Activated T-helper 1 cell treated with anti-CD3 and anti-CD28 coated beads, Interleukin-12 subunit alpha, Interleukin-12 subunit beta, Interleukin-2, Interleukin-4 antibody, amounts not matched to agents 30 ng/mL and 10 ng/mL and 1 ng/mL, durations not matched to agents 14 hours and 24 hours and 36 hours (primary cell): ENCODE measurements at places on chromosomes 6 and 20.

DNA sequence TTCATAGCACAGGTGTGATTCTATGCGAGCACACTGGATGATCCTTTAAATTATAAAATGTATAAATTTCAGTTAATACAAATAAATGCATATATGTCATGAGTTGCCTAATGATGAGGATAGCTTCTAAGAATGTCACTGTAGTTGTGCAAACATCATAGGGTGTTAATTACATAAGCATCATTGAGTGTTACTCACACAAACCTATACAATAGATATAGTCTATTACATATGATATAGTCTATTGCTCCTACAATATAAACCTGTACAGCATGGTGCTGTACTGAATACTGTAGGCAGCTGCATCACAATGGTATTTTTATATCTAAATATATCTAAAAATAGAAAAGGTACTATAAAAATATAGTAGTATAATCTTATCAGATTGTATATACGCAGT lies 159.0 kb downstream of the PTPRK start:
- no peaks in the 10 kb centered on the region for H3K36me3 ChIP-seq
- H3K4me3 ChIP-seq: no peak overlapping the region
- H3K27me3 ChIP-seq: peaks cover 6% of the 10 kb centered on the region
- DNase-seq: no peak
- no peaks in the 10 kb centered on the region for H3K4me1 ChIP-seq

DNA sequence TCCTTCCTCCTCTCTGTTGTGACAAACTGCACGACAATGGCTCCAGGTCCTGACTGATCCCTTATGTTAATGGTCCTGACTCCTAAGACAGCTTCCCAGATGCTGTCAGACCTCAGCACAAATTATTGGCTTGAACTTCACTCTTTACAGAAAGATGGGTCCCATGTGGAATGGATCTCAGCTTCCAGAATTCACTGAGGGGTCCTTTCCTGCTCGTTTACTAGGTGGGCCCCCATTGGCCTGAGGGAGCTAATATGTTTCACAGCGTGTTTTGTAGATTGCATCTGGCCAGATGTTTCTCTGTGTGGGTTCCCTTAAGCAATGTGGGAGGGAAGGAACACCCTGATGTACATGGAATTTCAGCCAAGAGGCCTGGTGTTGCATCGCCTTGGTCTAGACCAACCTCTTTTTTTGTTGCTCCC lies 826.6 kb downstream of the MAFB start:
- no peaks in the 10 kb centered on the region for H3K27me3 ChIP-seq
- no peak for DNase-seq
- no peaks in the 10 kb centered on the region for H3K4me1 ChIP-seq
- H3K27ac ChIP-seq: no peak overlapping the region
- no peak overlapping the region for H3K4me3 ChIP-seq

GRCh38 chr6:14641423-14642135 lies 524.0 kb downstream of the CD83 start:
- DNase-seq: no peak
- H3K4me1 ChIP-seq: peaks cover 46% of the 10 kb centered on the region
- H3K27ac ChIP-seq: no peak overlapping the region
- no peaks in the 10 kb centered on the region for H3K36me3 ChIP-seq
- H3K4me3 ChIP-seq: no peak overlapping the region

- no peak for DNase-seq
- peaks cover 12% of the 10 kb centered on the region for H3K36me3 ChIP-seq
- no peaks in the 10 kb centered on the region for H3K4me1 ChIP-seq
- no peak overlapping the region for H3K4me3 ChIP-seq
- H3K27ac ChIP-seq: no peak overlapping the region
These were observed 5.4 kb downstream of the PPDPF start for GRCh38 chr20:63525971-63526370.

DNA sequence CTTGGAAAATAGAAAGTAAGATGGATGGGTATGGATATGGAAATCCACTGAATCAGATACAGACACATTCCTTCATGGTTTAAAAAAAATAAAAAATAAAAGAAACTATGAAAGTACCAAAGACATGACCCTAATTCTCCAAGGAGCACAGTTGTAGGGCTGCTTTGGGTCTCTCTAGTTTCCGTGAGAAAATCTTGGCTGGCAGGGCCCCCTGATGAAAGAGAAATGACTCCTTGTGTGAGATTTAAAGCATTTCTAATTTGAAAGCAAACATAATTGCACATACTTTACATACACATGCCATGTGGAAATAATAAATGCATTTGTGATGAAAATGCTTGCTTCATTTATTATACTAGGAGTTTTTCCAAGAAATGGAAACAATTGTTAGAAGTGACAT lies 593.9 kb upstream of the BTBD3 start:
- no peaks in the 10 kb centered on the region for H3K4me1 ChIP-seq
- no peak overlapping the region for H3K4me3 ChIP-seq
- no peak overlapping the region for H3K27ac ChIP-seq

GRCh38 chr6:35283361-35283760 lies 14.3 kb upstream of the DEF6 start:
- H3K4me1 ChIP-seq: no peaks in the 10 kb centered on the region
- peaks cover 29% of the 10 kb centered on the region for H3K36me3 ChIP-seq
- no peaks in the 10 kb centered on the region for H3K27me3 ChIP-seq
- H3K4me3 ChIP-seq: no peak overlapping the region
- no peak for DNase-seq

GRCh38 chr20:38714308-38714707 lies 10.0 kb upstream of the SLC32A1 start:
- no peak overlapping the region for H3K4me3 ChIP-seq
- H3K36me3 ChIP-seq: no peaks in the 10 kb centered on the region
- H3K27me3 ChIP-seq: peaks cover 25% of the 10 kb centered on the region
- no peak for DNase-seq

GRCh38 chr6:5389086-5389745 lies 127.9 kb downstream of the FARS2 start:
- no peak overlapping the region for H3K4me3 ChIP-seq
- no peaks in the 10 kb centered on the region for H3K4me1 ChIP-seq
- no peak for DNase-seq
- H3K36me3 ChIP-seq: no peaks in the 10 kb centered on the region
- H3K27me3 ChIP-seq: no peaks in the 10 kb centered on the region

DNA sequence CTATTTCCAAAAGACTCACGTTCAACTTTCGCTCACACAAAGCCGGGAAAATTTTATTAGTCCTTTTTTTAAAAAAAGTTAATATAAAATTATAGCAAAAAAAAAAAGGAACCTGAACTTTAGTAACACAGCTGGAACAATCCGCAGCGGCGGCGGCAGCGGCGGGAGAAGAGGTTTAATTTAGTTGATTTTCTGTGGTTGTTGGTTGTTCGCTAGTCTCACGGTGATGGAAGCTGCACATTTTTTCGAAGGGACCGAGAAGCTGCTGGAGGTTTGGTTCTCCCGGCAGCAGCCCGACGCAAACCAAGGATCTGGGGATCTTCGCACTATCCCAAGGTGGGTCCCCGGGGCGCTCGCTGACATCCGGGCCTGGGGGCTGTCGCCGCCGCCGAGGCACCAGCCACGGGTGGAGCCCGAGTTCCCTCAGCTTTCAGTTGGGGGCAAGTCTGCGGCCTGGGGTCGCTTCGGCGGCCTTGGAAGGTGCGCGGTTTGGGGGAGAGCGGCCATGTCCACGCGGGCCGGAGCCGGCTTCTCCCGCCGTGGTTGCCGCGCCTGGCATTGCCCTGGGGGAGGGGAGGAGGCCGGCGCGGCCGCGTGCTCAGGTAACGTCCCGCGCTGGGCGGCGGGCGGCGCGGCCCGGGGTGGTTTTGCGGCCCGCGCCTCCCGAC lies 429 bp downstream of the AMD1 start:
- peak; percentile 49 for DNase-seq
- peak overlapping the region; percentile 98 for H3K27ac ChIP-seq
- H3K27me3 ChIP-seq: no peaks in the 10 kb centered on the region
- H3K4me1 ChIP-seq: peaks cover 45% of the 10 kb centered on the region
- H3K36me3 ChIP-seq: peaks cover 14% of the 10 kb centered on the region

- peak within 1 kb of the TSS; percentile 42 for H3K27ac ChIP-seq
- H3K4me1 ChIP-seq: peaks cover 24% of the 10 kb centered on the region
- DNase-seq: peak; percentile 31
- peaks cover 58% of the 10 kb centered on the region for H3K27me3 ChIP-seq
- H3K4me3 ChIP-seq: peak within 1 kb of the TSS; percentile 78
- H3K36me3 ChIP-seq: peaks cover 2% of the 10 kb centered on the region
These were observed at the start of gene DSE for GRCh38 chr6:116370760-116371119. Gene DSE, plus strand, starts transcription at chr6:116370947. Its CDS starts 28,304 bp downstream, at chr6:116399251.

- H3K4me1 ChIP-seq: peaks cover 78% of the 10 kb centered on the region
- DNase-seq: no peak
- peaks cover 4% of the 10 kb centered on the region for H3K27me3 ChIP-seq
- H3K27ac ChIP-seq: peak overlapping the region; percentile 81
- H3K36me3 ChIP-seq: peaks cover 28% of the 10 kb centered on the region
These were observed 25.0 kb downstream of the ARMC2 start for GRCh38 chr6:108873251-108873650.

- H3K27me3 ChIP-seq: peaks cover 4% of the 10 kb centered on the region
- no peak for DNase-seq
- no peak overlapping the region for H3K27ac ChIP-seq
- no peaks in the 10 kb centered on the region for H3K36me3 ChIP-seq
- no peaks in the 10 kb centered on the region for H3K4me1 ChIP-seq
These were observed 76.6 kb downstream of the SOD2 start for GRCh38 chr6:159616456-159616855.

- no peaks in the 10 kb centered on the region for H3K4me1 ChIP-seq
- no peaks in the 10 kb centered on the region for H3K27me3 ChIP-seq
- DNase-seq: no peak
- no peak overlapping the region for H3K4me3 ChIP-seq
These were observed 84.2 kb upstream of the BMP2 start for GRCh38 chr20:6683021-6683977.

DNA sequence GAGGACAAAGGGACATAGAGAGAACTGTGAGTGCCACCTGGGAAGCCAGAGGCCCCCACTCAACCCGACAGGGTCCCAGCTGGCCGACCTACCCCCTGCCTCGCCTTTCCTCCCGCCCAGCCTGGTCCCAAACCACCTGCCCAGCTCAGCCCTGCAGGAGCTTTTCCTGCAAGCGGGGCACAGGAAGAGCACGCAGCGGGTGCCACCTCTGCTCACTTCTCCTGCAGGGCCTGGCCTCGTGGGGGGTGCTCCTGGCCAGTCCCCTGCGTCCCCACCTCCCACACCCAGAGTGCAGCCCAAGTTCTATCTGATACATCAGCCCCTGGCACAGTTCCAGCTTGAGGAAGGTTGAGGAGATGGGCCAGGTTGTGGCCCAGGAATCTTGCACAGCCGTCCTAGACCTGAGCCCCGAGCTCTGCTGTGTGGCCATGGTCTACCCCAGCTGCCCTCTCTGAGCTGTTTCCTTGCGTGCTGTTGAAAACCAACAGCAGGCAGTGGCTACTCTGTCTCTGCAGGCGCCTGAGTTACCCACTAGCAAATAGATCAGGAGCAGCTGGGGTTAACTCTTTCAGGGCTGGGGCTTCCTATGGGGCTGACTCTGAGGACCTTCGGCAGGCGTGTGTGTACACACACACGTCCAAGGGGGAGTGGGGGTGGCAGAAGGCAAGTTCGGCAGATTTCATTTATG lies 1.7 kb downstream of the NECAB3 start:
- peak overlapping the region; percentile 86 for H3K27ac ChIP-seq
- peak overlapping the region; percentile 91 for H3K4me3 ChIP-seq
- peaks cover 15% of the 10 kb centered on the region for H3K36me3 ChIP-seq
- no peak for DNase-seq

- DNase-seq: no peak
- no peak overlapping the region for H3K4me3 ChIP-seq
- no peaks in the 10 kb centered on the region for H3K4me1 ChIP-seq
- no peaks in the 10 kb centered on the region for H3K36me3 ChIP-seq
These were observed 27.1 kb downstream of the SPACA1 start for GRCh38 chr6:88074791-88075190.

DNA sequence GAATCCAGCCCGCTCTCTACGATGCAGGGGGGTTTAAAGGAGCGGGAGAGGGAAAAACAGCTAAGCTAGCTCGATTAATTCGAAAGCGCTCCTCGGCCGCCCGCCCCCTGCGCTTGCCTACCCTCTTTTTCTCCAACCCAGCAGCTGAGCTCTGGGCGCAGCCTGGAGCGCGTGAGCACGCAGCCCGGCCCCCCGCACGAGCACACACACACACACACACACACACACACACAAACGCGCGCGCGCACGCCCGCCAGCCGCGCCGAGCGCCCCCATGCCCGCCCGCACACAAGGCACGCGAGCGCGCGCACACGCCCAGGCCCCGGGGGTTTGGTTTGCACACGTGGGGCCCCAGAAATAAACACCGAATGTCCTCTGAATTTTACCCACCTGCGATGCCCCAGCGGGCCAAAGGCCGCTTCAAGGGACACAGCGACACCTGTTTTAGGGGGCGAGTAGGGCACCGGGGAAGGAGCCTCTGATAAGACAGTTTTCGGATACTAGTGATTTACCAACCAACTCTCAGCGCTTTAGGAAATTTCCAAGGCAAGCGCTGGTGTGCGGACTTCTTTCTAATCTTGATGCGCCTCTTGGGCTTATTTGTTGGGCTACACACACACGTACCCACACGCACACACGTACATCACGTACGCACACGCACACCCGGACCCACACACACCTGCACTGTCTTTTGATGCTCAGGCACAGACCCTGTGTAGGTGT lies 802 bp upstream of the NRN1 start:
- H3K36me3 ChIP-seq: peaks cover 7% of the 10 kb centered on the region
- peaks cover 45% of the 10 kb centered on the region for H3K4me1 ChIP-seq
- peaks cover 72% of the 10 kb centered on the region for H3K27me3 ChIP-seq
- peak overlapping the region; percentile 81 for H3K4me3 ChIP-seq

DNA sequence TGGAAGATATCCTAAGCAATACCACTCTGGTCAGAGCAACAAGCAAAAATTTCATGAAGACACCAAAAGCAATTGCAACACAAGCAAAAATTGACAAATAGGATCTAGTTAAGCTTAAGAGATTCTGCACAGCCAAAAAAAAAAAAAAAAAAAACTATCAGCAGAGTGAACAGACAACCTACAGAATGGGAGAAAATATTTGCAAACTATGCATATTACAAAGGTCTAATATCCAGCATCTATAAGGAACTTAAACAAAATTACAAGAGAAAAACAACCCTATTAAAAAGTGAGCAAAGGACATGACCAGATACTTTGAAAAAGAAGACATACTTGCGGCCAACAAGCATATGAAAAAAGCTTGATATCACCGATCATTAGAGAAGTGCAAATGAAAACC lies 20.0 kb upstream of the AHI1 start:
- peaks cover 20% of the 10 kb centered on the region for H3K4me1 ChIP-seq
- no peak for DNase-seq
- no peak overlapping the region for H3K4me3 ChIP-seq
- no peaks in the 10 kb centered on the region for H3K27me3 ChIP-seq
- H3K27ac ChIP-seq: no peak overlapping the region
- H3K36me3 ChIP-seq: peaks cover 4% of the 10 kb centered on the region

GRCh38 chr20:19492687-19493336 lies 265.2 kb upstream of the RIN2 start:
- H3K27ac ChIP-seq: no peak overlapping the region
- DNase-seq: no peak
- no peak overlapping the region for H3K4me3 ChIP-seq
- no peaks in the 10 kb centered on the region for H3K36me3 ChIP-seq

GRCh38 chr20:53631909-53632662 lies 38.4 kb upstream of the ZNF217 start:
- no peak overlapping the region for H3K4me3 ChIP-seq
- peaks cover 2% of the 10 kb centered on the region for H3K36me3 ChIP-seq
- H3K27ac ChIP-seq: no peak overlapping the region
- H3K4me1 ChIP-seq: peaks cover 17% of the 10 kb centered on the region
